Activated CD4-positive, alpha-beta T cell treated with anti-CD3 and anti-CD28 coated beads for 36 hours (primary cell): ENCODE measurements at places on chromosomes 13 and 19.
A peak's percentile ranks its signal among the peaks of the same experiment; 100 is the strongest.

- peak; percentile 30 for DNase-seq
Observed at GRCh38 chr13:73000027-73000674, 58.7 kb upstream of the KLF5 start.

DNA sequence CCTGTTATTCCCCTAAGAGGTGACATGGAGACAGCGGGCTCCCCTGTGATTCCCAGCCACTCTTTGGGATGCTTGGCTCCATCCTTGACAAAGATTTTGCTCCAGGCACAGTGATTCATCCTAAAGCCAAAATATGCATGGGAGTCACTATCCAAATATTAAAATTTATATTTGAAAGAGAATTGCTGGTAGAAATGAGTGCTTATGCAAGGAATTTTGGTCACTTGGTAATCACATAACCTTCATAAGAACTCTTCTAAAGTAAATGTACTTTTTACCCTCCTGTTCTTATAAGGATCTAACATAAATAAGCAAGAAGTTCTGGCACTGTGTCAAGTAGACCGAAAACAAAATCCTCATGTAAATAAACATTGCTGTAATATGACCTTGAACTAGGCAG is 385.8 kb downstream of the ITGBL1 start:
- DNase-seq, result no peak

DNA sequence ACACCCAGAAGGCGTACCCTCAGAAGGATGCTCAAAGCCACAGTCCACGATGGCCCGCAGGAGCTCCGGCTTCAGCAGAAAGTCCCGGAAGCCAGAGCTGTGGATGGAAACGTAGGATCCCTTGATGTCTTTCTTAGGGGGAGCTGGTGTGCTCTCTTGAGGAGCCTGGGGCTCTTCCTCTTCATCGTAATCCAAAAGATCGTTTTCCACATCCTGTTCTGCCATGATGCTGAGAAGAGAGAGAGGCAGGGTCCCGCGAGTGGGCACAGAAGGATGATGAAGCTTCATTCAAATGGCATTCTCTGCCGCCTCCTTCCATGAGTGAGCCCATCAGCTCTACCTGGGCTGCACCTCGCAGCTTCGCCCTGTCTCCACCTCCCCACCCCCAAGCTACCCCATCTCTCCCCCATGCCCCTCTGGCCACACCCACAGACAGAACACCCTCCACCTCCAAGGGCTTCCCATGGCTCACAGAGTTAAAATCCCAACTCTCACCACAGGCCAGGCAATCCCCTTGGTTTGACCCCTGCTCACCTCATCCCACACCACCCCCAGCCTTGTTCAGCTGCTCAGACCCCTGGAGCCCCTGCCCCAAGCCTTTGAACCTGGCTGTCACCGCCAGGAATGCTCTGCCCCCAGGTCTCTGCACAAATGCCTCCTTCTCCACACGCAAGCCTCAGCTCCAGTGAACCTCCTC is 6.0 kb downstream of the DDX39A start:
- DNase-seq, result no peak

DNA sequence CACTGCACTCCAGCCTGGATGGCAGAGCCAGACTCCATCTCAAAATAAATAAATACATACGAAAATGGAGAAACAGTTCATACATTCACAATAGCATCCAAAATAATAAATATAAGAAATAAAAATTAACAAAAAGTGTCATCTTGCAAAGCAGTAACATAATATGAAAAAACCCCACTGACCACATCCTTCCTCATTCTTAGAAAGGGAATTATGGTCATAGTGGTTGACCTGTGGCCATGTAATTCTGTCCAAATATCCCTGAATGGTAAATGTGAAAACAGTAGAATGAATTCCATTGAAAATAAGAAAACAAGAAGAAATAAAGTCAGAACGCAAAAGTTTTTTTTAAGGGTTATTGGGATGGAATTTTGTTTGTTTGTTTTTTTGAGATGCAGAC is 7.0 kb upstream of the CDC42EP5 start:
- no peak for DNase-seq
